ENCODE measurements at places on chromosomes 2 and 18. TPM values are rescaled to one million over a fixed set of nuclear protein-coding genes. Genes with fewer than 3 reads are reported as not detected.
A peak's percentile ranks its signal among the peaks of the same experiment; 100 is the strongest.

Gene PSTPIP2
- total RNA-seq, result 2.0 TPM

Gene ITGA4
- 1.6 TPM for total RNA-seq

Gene RTP5
- not detected for total RNA-seq

- DNase-seq, result no peak
Measured at GRCh38 chr2:206023183-206023582, 62.8 kb downstream of the INO80D start.

- no peak for DNase-seq
Measured at GRCh38 chr2:211611061-211611518, 927.5 kb downstream of the ERBB4 start.

DNA sequence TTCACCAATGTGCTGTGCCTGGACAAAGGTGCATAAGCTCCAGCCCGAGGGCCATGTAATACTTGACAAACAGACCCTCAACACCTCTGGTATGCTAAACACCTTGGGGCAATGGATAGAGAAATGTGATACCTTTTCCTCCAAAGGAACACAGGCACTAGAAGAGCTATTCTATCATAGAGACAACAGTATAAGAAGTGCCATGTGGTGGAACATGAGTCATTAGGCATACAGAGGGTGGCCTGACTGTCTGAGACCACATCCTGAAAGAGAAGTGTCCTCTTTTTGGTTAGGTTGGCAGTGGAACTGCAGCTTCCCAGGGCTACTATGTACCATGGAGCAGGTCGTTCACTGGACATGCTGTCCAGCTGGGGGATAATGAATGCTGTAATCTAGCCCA is 153.9 kb downstream of the INSIG2 start:
- DNase-seq, result no peak

DNA sequence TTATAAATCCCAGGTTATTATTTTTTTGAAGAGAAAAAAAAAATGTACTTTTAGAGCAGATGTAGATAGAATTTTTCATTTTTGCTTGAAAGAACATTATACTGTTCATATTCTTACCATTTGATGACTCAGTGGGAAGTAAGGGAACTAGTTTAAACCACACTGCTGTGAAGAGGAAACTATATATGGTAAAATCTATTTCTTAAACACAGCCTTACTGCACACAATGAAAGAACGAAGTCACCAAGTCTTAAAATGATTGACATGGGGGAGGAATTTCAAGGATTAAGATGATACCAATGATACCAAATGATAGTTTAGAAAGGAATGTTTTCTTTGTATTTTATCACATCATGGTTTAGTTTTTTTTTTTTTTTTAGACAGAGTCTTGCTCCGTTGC is 5.0 kb downstream of the ACTR2 start:
- DNase-seq, result no peak

Gene PTPRN
- total RNA-seq, result not detected

Gene STAM2
- total RNA-seq, result 18.1 TPM

Gene PLEKHM3
- total RNA-seq, result 7.2 TPM

- no peak for DNase-seq
Measured at GRCh38 chr2:62774555-62775366, 69.2 kb downstream of the EHBP1 start.

Gene COL4A3
- 0.04 TPM for total RNA-seq

Gene ICOS
- not detected for total RNA-seq

GRCh38 chr18:64099244-64099643 is 49.6 kb downstream of the LINC00305 start:
- DNase-seq, result no peak

Gene ASIC4
- total RNA-seq, result not detected

DNA sequence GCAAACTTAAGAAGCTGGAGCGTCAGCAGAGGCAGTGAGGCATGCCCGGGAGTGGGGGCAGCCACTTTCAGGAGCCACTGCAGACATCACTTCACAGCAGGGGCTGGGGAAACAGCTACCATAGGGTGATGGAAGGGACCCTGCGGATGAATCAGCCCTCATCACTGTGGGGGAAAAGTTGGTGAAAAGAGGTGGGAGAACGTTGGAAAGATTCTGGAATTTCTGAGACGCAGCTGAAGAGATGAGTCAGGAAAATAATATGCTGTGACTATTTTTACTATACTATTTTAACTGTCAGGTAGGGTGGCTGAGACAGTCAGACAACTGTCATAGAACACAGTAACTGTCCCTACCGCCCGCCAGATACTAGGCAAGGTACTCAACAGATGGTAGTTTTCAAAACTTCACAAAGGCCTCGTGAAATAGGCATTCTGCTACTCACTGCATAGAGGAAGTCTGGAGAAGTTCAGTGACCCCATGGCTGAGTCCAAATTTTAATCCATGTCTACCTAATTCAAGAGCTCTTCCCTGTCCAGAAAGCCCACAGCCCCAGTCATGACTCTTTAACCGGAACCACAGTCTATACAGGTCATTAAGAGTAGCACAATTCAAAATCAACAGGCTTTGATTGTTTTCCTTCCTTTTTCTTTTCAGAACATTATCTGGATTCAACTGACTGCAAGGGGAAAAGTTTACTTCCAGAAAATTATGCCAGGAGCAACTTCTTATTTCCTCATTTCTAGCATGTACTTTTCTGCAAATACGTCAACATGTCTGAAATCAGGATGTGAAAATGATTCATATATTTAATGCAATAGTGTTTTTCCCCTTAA is 39.3 kb upstream of the EPB41L3 start:
- DNase-seq, result no peak

- no peak for DNase-seq
Measured at GRCh38 chr18:69031571-69031970, 233.7 kb downstream of the CCDC102B start.

Gene SPDYA
- total RNA-seq, result 0.79 TPM

Gene DSC2
- under 0.01 TPM for total RNA-seq

DNA sequence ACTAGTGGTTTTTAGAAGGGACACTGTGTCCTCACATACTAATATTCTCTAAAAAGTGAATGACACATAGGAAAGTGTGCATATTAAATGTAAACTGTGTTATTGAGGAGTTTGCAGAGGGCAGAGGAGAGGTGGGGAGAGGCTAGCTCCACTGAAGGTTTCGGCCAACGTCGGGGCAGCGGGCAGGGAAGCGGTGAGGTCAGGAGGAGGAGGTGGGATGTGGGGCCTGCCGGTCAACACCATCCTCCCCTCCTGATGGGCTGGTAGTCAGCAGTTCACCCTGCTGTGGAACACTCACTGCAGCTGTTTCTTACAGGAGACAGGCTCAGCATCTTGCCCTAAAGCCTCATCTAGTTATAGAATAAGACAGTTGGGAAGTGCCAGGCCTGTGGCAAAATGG is 74.2 kb downstream of the ARHGEF4 start:
- DNase-seq, result no peak

GRCh38 chr2:36655453-36655852 is 41.1 kb upstream of the VIT start:
- DNase-seq, result peak; percentile 80

DNA sequence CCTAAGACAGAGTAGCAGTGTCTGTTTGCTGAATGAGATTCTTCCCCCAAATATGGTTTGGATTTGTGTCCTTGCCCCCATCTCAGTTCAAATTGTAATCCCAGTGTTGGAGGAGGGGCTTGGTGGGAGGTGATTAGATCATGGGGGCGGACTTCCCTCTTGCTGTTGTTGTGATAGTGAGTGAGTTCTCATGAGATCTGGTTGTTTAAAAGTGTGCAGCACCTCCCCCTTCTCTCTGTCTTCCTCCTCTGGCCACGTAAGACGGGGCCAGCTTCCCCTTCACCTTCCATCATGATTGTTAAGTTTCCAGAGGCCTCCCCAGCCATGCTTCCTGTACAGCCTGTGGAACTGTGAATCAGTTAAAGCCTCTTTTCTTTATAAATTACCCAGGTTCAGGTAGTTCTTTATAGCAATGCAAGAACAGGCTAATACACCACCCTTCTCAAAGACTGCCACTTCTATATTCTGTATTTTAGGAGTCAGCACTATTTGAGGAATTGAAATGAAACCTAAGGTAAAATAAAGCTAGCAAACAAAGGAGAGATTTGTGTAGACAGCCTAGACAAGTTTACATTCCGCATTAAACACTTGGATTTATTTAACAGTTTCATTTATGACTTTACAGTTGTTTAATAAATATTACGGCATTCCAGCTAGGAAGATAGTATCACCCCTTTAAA is 21.6 kb downstream of the FBXO36 start:
- DNase-seq, result no peak

GRCh38 chr2:19559596-19560240 is 201.3 kb upstream of the OSR1 start:
- DNase-seq, result no peak

Gene ANAPC1
- total RNA-seq, result 104 TPM

GRCh38 chr2:241268306-241268705 is 47.2 kb downstream of the HDLBP start:
- no peak for DNase-seq

- no peak for DNase-seq
Measured at GRCh38 chr2:5720426-5720825, 28.2 kb downstream of the SOX11 start.

DNA sequence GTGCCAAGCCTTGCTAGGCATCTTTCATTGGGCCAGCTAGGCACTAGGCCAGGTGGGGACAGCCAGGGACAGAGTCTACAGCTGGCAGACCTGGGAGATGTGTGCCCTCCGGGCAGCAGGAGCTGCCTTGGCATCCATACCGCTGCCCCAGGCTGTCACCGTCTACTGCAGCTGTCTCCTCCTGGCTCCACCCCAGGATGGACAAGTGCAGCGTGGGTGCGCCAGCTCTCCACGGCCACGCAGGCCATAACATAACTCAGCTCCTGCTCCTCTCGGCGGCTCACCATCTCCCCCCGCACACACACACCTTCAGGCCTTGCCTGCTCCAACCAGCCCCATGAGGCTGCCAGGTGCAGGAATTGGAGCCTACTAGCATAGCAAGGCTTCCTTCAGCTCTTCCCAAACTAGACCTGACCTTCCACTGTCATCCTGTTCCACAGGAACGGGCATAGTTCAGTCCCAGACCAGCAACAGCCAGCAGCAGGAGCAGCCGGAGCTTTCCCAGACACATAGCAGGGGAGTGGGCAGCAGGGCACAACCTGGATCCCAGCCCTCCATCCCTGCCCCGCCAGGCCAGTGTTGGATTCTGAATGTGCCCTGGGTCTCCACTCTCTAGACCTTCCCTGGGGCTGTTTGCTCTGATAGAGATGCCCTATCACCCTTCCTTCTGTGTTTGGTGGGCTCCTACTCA is 2.5 kb upstream of the ADRA2B start:
- no peak for DNase-seq

GRCh38 chr18:11908182-11909060 is at the start of gene MPPE1:
TSS of gene MPPE1 (minus strand) at chr18:11908317. CDS start at chr18:11897264, 11,053 bp downstream.
- peak; percentile 29 for DNase-seq

- no peak for DNase-seq
Measured at GRCh38 chr2:180405520-180405919, 398.4 kb upstream of the CWC22 start.

GRCh38 chr2:80092474-80092873 is 212.1 kb downstream of the LRRTM1 start:
- DNase-seq, result no peak

Gene C2orf81
- 0.28 TPM for total RNA-seq

- no peak for DNase-seq
Measured at GRCh38 chr2:69188182-69188900, 175.4 kb downstream of the ANTXR1 start.

Data from pulmonary artery endothelial cell (primary cell).